Stimulated activated CD8-positive, alpha-beta memory T cell treated with anti-CD3 and anti-CD28 coated beads, Interleukin-4, amount 100 ng/mL, for 1 hour (primary cell): ENCODE measurements at places on chromosomes 1 and 21.

DNA sequence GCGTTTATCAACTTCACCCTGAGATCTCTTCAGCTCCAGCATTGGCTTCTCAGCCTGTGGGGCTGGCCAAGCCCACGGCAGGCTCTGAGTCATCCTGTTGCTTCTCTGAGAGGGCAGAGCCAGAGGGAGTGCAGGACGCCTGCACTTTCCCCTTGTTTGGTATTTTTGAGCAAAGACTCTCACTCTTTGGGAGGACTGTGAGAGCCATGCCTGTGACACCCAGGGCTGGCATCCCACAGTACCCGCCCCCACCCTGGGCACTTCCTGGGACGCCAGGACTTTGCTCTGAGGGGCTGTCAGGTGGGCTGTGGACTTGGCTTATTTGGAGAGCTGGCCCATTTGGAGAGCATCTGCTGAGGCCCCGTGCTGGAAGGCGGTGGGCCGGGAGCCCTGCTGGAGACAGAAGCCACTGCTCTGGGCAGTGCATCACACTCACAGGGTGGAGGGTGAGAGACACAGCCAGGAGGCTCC lies 37.4 kb downstream of the VANGL1 start:
- no peak for DNase-seq

- no peak for DNase-seq
These were observed 2.8 kb downstream of the SLC35D1 start for GRCh38 chr1:67051196-67051595.

DNA sequence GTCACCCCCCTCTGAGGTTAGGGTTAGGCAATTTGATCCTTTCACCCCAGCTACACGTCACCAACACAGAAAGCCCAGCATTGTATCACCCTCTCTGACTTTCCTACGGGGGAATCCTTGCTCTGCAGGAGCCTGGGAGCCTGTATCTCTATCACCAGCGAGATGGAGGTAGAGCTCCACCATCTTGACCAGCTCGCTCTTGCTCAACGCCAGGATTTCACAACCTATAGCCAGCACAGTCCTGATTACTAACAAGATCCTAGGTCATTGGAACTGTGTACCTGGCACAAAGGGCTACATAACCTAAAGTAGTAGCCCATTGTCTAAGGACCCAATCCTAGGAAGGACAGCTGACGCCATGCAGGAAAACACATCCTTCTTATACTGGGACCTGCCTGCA lies 66.1 kb downstream of the DMRTA2 start:
- DNase-seq, result no peak

- no peak for DNase-seq
These were observed 96.3 kb downstream of the BCAR3 start for GRCh38 chr1:93585059-93585966.

- no peak for DNase-seq
These were observed 5.8 kb downstream of the ELF3 start for GRCh38 chr1:202016022-202016810.

- DNase-seq, result no peak
These were observed 71.0 kb downstream of the PRKCZ start for GRCh38 chr1:2121101-2121691.

DNA sequence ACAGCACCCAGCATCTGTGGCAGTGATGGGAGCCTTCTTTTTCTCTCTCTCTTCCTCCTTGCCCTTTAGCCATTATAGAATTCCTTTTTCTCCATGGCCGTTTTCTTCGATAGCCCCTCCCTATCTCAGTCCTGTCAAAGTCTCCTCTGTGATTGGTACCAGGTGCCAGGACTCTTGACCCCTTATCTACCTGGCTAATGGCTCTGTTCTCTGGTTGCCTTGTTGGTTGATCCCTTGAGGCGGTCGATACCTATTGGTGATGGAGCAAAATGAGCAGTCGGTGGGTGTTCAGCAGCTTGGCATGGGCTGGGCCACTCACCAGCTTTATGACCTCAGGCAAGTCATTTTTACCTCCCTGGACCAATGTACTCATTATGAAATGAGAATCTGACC lies 2.0 kb downstream of the ATF3 start:
- no peak for DNase-seq

DNA sequence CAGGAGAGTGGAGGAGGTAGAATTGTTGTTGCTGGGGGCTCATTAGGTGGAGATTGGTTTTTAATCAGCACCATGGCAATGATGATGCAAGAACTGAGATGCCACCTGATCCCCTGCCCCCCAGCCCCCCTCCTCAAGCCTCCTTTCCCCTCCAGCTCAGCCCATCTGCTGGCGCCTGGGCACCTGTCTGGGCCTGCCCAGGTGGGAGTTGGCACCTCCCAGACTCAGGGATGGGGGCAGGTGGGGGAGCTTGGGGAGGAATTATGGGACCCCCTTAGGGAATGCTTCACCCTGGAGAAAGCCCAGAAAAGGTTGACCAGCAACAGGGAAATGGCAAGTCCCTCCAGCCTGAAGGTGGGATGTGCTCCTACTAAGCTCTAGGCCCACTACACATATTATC lies 1.5 kb upstream of the NHLH1 start:
- DNase-seq, result no peak

- no peak for DNase-seq
These were observed 2.2 kb downstream of the IKBKE start for GRCh38 chr1:206472454-206472853.

- no peak for DNase-seq
These were observed 352.1 kb downstream of the ST6GALNAC3 start for GRCh38 chr1:76426606-76427005.

GRCh38 chr1:32333251-32333963 lies 2.6 kb downstream of the MARCKSL1 start:
- DNase-seq, result no peak

- DNase-seq, result no peak
These were observed 3.4 kb downstream of the LACTBL1 start for GRCh38 chr1:22969304-22969709.

- no peak for DNase-seq
These were observed 197.0 kb upstream of the EDN2 start for GRCh38 chr1:41681331-41682098.

- DNase-seq, result no peak
These were observed 26.5 kb downstream of the BCL9 start for GRCh38 chr1:147567594-147568381.

DNA sequence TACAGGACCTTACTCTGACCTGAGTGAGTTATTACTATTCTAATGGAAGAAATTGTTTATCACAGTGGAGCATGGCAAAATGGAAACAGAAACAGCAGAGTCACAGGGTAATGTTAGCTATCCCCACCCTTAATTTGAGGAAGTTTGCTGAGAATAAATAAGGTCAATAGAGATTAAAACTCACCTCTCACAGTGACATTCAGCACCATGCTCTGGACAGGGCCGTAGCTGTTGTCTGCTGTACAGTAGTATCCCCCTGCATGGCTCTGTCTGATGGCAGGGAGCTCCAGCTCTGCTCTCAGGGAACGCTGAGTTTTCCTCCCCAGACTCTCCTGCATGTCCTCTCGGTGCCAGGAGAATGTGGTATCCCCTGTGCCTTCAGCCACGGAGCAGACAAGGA lies 11.9 kb downstream of the FCRL4 start:
- no peak for DNase-seq

DNA sequence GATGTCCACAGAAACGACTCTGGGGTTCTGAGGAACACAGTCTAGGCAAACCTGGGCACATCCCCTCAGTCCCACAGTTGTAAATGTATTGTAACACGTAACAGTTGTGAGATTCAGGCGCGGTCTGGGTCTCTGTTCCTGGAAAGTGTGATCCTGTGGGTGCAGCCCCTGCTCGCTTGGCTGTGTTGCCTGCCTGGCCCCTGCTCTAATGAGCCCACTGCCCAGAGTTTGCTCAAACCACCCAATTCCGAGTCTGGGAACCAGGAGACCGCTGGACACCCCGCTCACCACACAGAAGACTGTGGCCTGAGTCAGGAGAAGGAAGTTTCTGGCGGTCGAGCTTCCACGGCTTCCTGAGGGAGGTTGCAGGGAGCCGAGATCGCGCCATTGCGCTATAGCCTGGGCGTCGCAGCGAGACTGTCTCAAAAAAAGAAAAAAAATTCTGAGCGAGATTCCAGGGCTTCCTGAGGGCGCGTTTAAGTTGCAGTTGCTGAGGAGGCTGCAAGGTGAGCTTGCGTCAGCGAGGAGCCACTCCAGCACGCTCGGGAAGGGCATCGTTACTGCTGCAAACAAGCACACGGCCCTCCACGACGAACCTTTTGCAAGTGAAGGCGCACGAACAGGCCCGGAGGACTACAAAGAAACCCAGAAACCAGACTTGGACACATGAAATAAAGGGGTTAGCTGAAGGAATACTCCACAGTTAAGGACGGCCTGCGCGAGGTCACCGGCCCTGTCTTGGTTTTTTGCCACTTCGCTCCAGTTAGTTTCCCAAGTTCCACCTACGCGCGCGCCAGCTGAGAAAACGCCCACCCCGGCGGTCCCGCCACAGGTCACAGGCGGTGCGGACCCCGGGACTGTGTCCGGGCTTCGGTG lies 1.1 kb downstream of the C21orf58 start:
- DNase-seq, result no peak

DNA sequence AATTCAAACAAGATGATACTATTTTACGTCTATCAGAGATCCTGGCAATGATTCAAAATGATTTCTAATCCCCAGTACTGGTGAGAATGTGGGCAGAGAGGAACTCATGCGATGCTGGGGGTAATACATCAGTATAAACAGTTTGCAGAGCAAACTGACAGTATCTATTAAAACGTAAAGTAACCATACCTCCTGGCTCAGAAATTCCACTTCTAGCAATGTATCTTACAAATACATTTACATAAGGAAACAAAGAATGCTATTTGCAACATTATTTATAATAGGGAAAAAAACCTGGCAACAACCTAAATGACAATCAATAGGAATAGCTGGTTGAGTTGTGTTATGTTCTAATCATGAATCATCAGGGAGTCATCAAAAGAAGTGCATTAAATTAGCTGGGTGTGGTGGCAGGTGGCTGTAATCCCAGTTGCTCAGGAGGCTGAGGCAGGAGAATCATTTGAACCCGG lies 15.9 kb downstream of the RCAN1 start:
- DNase-seq, result no peak

DNA sequence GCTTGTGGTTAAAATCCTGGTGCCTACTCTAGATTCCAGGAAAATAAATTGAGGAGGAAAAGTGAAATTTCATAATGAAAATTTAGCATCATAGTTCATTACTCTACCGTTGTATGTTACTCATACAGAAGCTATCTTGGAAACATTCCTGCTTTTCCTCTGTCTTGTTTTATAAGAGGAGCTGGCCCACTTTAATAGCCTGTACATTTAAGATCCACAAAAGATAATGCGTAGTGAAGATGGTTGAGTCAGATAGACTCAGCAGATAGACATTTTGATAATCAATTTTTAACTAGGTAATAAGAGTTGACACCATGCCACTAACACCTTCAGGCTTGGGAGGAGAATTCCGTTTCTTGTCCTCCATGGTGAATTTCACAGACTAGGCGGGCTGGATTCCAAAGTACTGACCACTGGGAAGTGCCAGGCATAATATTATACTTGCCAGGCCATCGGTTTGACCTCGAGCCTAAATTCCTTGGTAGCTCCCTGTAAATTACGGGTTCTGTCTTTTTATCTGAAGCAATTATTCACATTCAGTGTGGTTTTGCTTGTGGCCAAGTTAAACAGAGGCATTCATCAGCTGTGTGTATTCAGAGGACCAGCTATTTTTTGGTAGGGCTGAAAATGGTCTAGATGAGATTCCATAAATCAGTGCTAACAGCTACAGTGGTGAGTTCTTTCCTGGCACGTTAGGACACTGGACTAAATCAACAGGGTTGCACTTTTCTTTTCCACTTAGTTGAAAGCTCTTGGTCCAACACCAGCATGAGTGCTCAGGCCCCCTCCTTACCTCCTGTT lies 111.9 kb upstream of the KAZN start:
- no peak for DNase-seq

DNA sequence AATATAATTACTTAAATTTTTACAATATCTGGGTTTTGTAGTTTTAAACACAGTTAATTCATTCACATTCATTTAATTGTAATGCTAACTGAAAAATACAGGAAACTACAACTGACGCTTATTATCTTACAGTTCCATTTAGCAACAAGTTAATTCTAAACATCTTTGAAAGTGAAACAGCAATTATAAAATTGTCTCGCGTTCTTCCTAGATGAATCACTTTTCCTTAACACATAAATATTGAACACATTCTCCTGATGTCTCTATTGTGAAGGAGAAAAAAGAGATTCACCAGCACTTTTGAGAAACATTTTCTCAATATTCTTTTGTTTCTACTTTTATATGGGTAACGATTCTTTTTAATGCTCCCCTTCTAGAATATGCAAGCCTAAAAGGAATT lies 6.4 kb downstream of the PTGFR start:
- no peak for DNase-seq

- no peak for DNase-seq
These were observed 13.9 kb upstream of the CPT2 start for GRCh38 chr1:53182716-53183094.

GRCh38 chr1:230536641-230537155 lies 105.6 kb upstream of the COG2 start:
- DNase-seq, result no peak

DNA sequence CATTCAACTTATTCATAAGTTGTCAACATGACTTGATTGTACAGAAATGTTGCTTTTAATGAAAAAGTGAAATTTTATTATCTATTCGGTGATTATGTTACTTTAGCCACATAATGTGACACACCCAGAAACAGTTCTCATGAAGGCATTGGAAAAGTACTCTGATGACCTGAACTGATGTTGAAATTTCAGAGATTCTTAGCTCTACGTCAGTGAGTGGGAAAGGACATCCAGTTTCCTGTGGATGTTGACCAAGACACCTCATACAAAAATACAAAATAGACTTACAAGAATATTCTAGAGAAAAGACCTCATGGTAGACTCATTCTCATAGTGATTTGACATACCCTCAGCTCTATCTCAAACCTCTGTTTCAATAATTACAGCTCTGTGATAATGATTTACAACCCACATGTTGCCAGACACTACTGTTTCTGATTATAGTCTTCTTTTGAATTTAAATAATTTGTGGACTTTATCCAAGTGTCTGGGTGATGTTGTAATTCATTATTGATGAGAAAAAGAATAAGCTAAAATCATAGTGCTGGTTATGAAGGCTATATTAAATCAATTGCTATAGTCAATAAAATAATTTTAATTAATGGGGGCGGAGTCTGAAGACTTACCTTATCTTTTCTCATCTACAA lies 37.3 kb downstream of the KCNK2 start:
- no peak for DNase-seq

GRCh38 chr21:45620201-45620923 lies 23.2 kb upstream of the PCBP3 start:
- DNase-seq, result no peak

DNA sequence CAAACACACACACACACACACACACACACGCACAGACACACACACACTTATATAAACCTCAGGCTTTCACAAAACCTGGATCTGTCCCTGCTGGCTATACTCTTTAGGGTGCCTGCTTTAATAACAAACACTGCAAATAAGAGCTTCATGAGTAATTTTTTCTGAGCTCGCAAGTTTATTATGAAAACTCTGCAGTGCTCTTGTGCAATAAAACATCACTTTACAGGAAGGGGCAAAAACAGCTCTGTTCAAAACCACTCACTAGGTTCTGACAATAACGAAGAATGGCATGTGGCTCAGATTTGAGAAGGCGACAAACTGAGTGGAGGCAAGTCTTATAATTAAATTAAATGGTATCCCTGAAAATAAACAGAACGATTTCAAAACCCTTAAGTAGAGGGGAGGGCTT lies 42.6 kb upstream of the CTPS1 start:
- DNase-seq, result no peak
